Activated gamma-delta T cell treated with Interleukin-2 at 50 U/mL for 16 hours (primary cell): ENCODE measurements at places on chromosomes 12 and 14.

- DNase-seq: peak; percentile 74
Measured at GRCh38 chr12:47808050-47808449, 11.7 kb downstream of the HDAC7 start.

- no peak for DNase-seq
Measured at GRCh38 chr14:105629886-105630215, 103.5 kb downstream of the TMEM121 start.

GRCh38 chr12:64102339-64102738, 119.8 kb downstream of the KICS2 start:
- DNase-seq: no peak

DNA sequence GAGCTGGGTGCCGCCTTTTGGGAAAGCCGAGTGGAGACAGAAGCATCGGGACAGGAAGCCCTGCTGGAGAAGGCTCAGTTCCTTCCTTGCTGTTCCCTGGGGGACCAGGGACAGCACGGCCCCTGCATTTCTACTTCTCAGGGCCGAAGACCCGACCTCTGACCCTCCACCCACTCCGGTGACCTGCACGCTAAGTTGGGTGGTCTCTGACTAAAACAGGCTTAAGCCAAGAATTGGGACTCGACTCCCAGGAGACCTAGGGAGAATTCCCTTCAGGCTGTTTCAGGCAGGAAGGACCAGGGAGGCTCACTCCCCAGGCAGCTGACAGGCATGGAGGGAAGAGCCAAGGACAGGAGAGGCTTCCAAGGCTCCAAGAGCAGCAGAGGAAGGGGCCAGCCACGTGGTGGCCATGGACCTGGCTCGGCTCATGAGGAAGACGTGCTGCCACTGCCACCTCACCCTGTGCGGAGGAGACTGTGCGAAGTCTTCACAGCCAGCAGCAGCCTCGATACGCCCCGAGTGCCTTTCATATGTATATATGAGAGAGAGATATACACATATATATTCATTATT, 43.9 kb downstream of the DCAF4 start:
- DNase-seq: no peak

GRCh38 chr12:69055280-69055679, 122.3 kb upstream of the CPM start:
- no peak for DNase-seq

GRCh38 chr12:52045794-52046199, 5.4 kb upstream of the NR4A1 start:
- DNase-seq: no peak

DNA sequence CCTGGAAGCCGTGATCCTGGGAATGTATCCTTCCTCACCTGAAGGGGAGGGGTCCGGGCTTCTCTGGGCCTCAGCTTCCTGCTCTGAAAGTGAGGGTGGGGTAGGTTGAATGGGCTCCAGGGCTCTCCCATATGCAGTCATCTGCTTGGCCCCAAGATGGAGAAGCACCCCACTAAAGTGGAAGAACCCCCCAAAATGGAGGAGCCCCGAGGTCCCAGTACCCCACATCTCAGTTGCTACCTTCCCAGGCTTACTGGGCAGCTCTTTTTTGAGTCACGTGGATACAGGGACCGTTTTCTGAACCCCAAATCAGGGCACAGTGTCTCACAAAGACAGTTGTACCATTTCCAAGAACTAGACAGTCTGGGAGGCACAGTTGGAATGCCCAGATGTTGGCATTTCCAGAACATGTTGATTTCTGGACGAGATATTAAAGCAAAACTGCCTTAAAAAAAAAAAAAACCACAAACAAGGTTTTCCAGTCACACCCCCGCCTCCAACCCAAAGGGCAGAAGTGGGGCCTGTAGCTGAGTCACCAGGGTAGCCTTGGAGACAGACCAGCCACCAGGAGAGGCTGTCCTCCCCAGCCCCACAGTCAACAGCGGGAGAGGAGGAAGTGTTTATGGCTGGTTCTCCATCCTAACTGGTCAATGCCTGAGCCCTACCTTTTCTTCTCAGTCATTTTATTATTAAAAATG, 12.1 kb downstream of the VASH1 start:
- no peak for DNase-seq
